Fibroblast of the conjunctiva (primary cell): ENCODE measurements at places on chromosomes 12 and 14.

- DNase-seq: no peak
Observed at GRCh38 chr12:44155358-44155757, 319.5 kb downstream of the TMEM117 start.

- no peak for DNase-seq
Observed at GRCh38 chr14:61761557-61761956, 663 bp upstream of the SNAPC1 start.

DNA sequence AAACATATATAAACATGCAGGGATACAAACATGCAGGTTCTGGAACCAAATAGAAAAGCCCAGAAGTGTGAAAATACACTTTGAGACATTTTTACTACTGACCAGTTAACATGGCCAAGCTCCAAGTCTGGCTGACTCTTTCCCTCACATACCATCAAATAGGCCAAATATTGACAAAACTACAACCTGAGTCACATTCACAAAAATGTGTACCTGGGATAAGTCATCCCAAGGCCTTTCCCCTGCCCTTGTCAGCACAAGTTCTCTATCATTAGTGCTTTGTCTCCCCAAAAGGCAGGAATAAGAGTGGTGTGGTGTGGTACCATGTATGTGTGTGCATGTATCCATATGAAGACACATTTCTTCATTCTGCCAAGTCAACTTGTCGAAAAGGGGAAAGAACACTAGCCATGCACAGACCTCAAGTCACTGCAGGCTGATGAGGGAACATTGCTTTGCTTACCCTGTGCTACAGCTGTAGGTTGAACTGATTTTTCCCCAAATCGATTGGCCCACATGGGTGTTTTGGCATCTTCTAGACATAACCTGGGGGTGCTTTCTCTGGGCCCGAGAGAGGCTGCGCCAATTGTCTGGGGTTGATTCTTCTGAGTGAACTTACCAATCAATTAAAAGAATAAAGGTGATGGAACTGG, 14.9 kb downstream of the HOXC4 start:
- DNase-seq: no peak

GRCh38 chr12:132327336-132328171, 1.8 kb downstream of the GALNT9 start:
- peak; percentile 53 for DNase-seq

DNA sequence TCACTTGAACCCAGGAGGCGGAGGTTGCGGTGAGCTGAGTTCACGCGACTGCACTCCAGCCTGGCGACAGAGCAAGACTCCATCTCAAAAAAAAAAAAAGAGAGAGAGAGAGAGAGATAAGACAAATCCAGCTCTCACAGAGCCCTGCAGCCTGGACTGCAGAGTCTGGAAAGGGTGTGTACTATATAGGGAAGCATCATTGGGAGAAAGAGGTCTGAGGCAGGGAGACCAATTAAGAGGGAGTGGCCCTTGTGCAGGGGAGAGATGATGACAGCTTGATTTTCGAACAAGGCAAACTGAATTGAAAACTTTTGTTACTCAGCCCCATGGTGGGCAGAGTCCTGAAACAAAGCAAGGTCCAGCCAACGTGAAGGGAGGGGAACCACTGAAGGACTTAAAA, 116.2 kb downstream of the CCDC60 start:
- no peak for DNase-seq

- DNase-seq: no peak
Observed at GRCh38 chr12:123131879-123132402, 18.9 kb downstream of the PITPNM2 start.

GRCh38 chr14:71597287-71597920, 334.8 kb upstream of the RGS6 start:
- no peak for DNase-seq

GRCh38 chr14:80419769-80420168, 208.5 kb upstream of the DIO2 start:
- no peak for DNase-seq

GRCh38 chr12:121812320-121812871, 8.6 kb downstream of the SETD1B start:
- no peak for DNase-seq

GRCh38 chr12:13223179-13223804, 26.8 kb downstream of the EMP1 start:
- peak; percentile 78 for DNase-seq

DNA sequence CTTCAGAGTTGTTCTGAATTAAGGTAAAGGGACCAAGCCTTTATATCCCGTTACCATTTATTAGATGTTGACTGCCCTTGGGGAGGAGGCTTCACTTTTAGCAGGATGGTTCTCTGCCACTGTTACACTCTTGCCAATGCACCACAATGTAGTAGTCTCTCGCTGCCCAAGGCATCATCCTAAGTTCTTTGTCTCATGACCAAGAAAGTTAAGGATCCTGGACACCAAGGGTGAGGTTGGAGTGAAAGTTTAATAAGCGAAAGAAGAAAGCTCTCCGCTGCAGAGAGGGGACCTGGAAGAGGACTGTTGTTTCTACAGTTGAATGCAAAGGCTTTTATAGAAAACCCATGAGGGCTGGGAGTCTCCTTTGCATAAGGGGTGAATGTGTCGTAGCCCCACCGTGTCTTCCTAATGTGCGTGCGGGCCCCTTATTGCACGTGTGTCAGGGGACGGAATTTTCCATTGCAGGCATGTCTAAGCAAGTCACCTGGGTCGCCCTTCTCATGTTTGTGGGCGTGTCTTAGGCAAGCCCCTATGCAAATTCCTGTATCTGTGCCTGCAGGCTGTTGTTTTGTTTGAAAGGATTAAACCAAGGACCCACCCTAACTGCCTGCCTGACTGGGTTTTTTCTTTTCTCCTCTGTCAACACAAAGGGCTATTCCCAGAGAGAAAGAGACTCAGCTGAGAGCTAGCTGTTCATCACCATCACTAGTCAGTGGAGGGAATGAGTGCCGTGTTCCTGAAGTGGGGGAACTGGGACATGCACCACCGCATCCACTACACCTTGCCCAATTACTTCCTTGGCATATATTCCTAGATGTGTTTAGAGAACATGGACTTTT, 17.6 kb upstream of the RNASE1 start:
- no peak for DNase-seq

GRCh38 chr12:66036317-66036716, 94.2 kb downstream of the LLPH start:
- DNase-seq: peak; percentile 70

- no peak for DNase-seq
Observed at GRCh38 chr14:104550861-104551728, 28.5 kb upstream of the C14orf180 start.

DNA sequence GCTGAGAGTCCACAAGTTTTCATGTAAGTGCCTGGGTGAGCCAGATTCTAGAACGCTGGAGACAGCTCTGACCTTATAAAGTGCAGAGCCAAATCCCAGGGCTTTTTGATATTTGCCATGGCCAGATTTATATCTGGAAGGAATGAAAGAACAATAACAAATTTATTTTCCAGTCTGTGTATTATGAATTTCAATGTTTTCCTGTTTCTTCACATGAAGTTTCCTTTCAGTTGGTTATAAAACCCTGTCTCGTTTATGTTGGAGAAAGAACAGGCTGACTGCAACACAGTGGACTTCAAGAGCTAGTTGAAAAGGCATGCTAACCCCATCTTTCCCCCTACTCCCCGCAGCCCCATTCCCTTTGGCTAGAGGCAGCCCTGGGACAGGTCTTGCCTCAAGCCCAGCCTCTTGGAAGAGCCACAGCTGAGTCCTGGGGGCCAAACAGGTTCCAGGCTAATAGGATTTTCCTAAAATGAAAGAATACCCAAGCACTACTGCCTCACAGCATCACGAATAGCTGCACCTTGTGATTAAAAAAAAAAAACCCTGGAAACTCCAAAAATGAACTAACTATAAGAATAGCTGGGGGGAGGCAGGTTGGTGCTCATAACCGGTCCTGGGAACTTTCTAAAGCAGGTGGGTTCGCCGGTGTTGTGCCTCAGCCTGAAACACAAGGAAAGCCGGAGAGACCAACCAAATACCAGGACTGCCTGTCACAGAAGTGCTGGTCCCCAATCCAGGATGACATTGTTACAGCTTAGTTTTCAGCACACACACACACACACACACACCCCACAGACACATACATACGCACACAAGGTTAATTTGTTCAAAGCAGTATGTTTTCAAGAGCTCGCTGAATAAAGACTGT, 1.5 kb downstream of the FBLN5 start:
- DNase-seq: no peak

- no peak for DNase-seq
Observed at GRCh38 chr14:64654901-64655300, 49.3 kb upstream of the PLEKHG3 start.

DNA sequence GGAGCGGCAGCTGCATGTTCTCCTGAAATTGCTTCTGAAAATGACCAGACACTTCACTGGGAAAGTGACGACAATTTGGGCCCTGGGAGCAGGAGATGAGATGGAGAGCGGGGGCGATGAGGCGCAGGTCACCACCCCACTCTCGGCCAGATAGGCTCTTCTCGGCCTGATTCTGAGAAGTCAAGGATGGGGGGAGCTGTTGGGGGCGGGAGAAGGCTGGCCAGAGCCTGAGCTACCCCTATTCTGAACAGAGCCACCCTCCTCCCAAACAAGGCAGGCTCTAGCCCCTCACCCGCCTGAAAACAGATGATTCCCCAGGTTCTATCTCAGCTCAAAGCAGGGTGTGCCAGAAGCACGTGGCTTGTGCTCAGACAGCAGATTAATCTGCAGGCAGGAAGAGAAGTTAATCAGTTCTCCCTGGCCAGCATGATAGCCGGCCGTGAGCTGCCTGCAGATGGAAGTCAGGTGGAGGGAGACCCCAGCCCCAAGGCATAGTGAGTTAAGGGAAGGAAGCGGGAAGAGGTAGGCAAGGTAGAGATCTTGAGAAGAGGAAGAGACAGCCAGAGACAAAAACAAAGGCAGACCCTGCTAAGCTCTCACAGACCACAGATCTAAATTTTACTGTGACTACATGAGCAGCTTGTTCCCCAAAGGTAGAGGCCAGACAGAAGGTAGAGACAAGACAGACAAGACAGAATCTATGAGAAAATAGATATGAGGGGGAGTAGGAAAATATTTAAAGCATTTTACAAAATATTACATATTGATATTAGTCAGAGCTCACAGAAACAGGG, 10.9 kb upstream of the TAC3 start:
- DNase-seq: no peak

- DNase-seq: no peak
Observed at GRCh38 chr12:107331912-107332311, 238.6 kb upstream of the CRY1 start.

- DNase-seq: no peak
Observed at GRCh38 chr12:59196989-59197388, 276.7 kb upstream of the LRIG3 start.

- DNase-seq: no peak
Observed at GRCh38 chr12:120784804-120785203, 59.2 kb downstream of the ACADS start.

- DNase-seq: no peak
Observed at GRCh38 chr12:12349711-12350665, at the start of gene MANSC1. Gene MANSC1 (minus strand): TSS chr12:12350242. CDS start chr12:12343314, 6,928 bp downstream.

DNA sequence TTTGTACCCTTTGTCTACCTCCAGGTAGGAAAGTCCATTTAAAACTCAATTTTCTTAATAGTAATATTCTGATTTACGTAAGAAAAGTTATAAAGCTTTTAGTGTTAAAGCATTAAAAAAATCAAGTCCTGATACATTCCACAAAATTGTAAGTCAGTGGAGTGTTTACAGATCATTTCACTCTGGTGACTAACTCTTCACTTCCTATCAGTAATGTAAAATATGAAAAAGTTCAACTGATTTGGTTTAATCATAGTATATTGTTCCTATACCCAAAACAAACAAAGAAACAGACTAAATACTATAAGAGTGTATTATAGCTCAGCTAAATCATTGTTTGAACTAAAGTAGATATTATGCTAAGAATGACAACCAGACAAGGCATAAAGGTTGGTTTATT, 85.9 kb downstream of the VEZT start:
- no peak for DNase-seq

GRCh38 chr12:2064071-2064507, 11.3 kb downstream of the CACNA1C start:
- DNase-seq: no peak

DNA sequence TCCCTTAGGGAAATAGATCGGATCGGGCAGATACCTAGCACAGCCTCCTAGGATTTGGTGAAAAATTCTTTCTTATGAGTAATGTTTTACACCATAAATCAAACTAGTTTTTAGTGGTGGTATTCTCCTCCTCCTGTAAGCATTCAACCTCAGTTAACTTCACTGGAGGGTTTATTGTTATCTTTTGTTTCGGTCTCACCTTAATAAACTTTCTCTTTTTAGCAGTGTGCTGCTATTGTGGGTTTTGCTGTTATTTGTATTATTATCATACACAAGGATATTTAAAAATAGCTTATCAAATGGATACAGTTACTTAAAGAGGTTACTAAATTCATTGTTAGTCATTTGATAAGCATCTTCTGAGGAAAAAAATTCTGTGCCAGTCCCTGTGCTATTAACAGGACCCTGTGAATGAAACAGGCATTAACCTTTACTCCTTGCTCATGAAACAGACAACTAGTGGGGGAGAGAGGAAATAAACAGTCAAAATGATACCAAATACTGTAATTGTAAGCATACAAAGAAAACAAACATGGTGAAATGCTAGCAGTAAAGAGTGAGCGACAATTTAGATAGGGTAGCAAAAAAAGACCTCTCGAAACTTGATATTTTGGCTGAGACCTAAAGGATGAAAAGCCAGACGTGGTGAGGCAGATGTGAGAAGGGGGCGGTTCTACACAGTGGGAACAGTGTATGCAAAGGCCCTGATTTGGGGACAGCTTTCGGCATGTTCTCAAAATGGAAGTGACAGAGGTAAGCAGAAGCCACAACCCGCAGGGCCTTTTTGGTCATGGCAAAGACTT, 178.7 kb upstream of the SOX5 start:
- DNase-seq: no peak

DNA sequence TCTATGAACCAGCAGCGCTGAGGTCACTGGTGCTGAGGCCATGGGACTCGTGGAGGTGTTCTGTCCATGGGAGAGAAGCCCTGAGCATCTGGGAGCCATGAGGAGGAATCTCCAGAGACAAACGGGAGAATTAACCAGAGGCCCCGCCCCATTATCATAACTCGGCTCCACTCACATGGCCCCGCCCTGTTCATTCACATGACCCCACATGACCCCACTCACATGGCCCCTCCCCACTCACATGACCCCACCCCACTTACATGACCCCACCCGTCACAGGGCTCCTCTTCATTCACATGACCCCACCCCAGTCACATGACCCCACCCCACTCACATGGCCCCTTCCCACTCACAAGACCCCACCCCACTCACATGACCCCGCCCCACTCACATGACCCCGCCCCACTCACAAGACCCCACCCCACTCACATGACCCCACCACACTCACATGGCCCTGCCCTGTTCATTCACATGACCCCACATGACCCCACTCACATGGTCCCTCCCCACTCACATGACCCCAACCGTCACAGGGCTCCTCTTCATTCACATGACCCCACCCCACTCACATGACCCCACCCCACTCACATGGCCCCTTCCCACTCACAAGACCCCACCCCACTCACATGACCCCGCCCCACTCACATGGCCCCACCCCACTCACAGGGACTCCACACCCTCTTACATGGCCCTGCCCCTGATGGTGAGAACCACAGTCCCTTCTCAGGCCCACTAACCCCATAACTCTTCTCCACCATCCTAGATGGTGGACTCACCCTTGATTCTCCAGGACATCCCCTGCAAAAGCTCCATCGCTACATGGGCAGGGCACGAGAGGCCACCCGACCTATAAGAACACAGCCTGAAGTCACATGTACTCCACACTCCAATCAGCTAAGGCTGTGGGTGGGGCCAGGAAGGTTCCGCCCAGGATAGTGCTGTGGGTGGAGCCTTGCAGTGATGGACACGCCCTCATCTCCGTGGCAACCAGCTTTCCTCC, 151.1 kb upstream of the SFSWAP start:
- no peak for DNase-seq
